CD4-positive, alpha-beta T cell treated with Interleukin-6 at 100 ng/mL for 8 hours (primary cell): ENCODE measurements at places on chromosomes 4 and X.

- no peak for DNase-seq
These were observed 12.9 kb downstream of the SH3TC1 start for GRCh38 chr4:8211737-8212581.

DNA sequence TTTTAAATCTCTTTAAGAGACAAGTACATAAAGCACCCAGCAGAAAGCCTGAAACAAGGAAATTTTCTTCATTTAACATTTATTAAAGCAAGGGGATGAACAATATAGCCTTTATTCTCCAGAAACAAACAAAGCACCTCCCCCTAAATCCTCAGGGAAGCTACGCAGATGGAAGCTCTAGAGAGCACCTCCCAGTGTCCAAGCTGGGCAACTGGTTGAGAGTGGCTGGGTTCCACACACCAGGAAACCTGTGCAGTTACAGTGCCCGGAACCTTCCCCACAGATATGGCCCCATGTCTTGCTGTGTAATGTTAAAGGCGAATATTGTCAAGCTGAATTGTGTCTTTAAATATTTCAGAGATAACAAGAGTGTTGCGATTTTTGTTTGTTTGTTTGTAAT, 8.9 kb upstream of the TRIML1 start:
- DNase-seq = no peak

DNA sequence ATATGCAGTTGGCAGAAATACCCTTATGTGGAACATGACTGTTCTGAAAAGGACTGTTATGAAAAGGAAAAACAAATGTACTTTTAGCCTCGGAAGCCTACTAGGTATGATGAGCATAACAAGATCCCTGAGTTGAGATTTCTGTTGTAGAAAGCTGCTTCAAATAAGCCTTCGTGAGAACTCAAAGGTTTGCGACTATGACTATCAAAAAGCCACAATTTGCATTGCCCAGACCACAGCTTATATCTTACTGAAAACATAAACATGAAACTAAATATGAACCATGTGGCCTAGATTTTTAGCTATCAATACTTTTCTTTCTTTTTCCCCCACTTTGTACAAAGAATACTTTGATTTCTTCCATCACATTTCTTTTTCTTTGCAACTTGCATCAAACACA, 398.2 kb upstream of the LCORL start:
- DNase-seq = no peak

DNA sequence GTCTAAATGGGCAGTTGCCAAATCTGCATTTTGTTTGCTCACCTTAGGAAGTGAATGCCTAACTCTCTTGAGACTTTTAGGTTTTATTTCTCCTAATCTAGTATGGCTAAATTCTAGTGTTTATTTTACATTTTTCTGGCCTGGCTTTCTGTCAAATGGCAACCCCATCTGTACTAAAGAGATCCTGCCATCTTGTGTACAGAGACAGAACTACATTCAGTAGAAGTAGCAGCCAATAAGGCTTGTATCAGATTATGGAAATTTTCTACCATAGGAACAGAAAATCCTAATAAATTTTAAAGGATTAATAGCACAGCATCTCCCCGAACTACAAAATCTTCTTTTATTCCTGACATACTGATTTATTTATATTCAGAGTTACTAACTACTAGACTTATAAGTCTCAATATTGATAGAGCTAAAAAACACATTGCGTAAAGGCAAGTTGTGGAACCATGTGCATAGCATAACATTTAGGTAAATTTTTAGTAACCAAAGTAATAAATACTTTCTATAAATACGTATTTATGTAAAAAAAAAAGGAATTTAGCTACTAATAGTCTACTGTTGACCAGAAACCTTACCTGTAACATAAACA, 45.5 kb downstream of the TMEM144 start:
- no peak for DNase-seq

- DNase-seq = no peak
These were observed 466.8 kb upstream of the INTU start for GRCh38 chr4:127165971-127166370.

DNA sequence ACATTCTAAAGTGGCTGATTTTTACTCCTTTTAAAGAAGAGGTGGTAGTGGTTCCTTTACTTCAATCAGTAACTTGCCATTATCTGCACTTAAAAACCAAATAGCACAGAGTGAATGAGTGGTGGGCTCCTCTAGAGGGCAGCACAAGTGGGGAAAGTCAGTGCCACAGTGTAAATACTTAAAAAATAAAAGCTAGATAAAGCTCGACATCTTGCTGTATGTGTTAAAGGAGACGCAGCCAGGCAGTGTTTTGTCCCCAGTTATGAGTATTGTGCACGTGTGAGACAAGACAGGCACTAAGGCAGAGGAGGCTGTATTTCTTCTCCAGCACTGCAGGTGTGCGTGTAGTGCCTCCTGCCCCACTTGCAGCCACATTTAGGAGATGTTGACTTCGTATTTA, 24.6 kb downstream of the NAP1L5 start:
- DNase-seq = peak; percentile 7

DNA sequence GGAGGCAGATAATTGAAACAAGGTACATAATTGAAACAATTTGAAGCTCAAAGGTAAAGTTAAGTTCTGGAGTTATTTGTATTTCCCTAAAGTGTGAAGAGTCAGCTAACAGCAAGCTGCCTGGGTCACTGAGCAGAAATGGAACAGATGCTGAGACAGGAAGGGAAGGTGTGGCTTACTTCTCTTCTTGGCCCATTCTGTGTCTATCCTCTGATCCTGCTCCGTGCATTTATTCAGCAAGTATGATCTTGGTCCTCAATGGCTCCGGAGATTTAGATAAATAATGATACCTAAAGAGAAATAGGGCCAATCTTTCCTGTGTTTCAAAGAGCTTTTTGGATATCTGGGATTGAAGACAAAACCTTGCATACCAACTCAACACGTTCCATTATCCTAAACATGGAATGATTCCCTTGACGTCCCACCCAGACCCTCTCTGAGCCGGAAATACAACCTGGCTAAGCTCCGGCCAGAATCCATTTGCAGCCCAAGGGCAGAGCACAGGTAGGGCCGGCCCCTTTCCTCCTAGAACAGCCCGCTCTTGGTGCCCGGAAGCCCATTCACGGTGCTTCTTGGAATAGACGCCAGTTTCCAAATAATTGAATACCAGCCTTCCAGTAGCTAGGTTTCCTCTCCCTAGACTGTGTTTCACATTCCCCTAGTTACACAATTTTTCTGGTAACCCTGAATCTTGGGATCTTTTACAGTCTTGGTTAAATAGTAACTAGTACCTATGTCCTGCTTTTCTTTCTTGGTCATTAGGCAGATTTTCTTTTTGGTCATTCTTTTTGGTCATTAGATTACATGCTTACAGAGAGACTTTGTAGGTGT, 211.0 kb downstream of the NWD2 start:
- no peak for DNase-seq

DNA sequence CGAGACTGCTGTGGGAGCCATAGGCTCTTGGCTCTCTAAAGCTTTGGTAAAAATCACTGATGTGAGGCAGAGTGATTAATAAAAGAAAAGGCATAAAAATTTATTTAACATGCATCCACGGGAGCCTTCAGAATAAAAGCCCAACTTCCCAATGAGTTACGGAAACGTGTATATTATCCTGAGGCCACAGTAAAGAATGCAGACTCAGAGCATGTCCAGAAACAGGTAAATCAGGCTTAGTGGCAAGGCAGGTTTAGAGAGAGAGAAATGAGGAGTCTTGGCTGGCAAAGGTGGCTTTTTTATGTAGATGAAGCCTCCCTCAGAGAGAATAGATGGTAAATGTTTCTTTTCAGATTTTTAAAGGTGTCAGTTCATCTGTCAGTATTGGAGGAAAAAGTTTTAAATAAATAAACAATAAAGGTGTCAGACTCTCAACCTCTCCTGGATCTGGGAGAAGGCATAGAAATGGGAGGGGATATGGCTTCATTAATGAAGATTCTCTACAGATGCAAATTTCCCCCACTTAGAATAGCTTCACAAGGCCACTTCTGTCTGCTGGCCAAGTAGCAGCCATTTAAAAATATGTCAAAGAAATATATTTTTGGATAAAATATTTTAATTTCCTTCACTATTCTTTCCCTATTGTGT, 24.0 kb downstream of the C4orf51 start:
- DNase-seq = no peak

GRCh38 chr4:141090473-141090872, 42.8 kb downstream of the RNF150 start:
- DNase-seq = no peak

GRCh38 chr4:144411119-144411518, 234.8 kb upstream of the HHIP start:
- no peak for DNase-seq

DNA sequence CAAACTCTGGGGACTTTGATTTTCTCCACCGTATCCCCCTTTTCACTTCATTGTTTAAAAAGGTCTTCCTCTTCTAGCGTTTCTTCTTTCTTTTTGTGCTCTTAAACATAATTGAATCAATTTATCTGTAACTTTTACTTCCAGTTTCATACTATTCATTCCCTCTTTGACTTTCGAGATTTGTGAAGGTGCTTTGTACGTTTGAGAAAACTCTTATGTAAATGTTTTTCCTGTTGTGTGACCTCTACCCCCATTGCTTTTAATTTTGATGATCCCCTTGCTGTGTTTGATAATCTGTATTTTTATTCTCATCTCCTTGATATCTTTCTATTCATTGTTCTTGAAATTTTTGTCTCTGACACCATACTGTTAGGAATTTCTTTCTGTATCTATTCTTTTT, 4.8 kb downstream of the USP38 start:
- no peak for DNase-seq

DNA sequence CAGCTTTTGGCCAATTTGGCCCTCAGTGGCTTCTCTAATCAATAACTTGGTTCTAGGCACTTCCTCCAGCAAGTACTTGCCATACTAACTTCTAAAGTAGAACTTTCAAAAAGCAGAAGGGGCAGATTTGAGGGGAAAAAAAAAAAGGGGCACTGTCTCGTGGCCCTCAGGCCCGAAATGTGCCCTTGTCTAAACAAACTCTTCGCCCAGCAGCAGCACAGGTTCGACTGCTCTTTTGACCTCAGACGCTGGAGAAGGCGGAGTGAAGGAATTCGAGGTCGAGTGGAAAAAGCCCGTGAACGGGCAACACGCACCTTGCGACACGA, 775 bp downstream of the GRPEL1 start:
- DNase-seq = no peak

DNA sequence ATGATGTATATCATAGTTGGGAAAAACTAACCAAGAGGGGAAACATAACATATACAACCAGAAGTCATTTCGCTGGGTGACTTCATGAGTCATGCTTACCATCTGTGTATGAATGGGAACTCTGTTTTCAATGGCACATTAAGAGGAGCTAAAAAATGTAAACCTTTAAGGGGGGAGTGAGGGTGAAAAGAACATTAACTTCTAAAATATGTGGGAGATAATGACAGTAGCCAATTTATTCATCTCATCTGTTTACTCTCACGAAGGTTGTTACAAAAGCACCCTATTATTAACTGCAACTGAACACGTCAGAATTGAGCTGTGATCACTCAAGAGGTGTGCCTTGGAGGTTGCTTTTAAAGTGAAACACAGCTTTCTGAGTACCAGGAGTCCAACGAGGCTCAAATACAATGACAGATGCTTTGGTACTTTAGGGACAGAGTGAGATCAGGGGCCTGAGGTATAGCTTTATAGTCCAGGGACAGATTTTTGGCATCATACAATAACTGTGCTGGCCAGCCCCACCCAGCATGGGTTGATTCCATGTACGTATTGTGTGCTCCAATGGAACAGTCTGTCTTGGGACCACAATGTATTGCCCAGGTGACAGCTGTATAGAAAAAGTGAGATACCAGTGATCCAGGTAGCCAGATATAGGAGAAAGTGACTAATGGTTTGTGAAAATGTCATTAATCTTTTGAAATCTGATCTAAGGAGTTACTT, 107.3 kb downstream of the AMMECR1 start:
- DNase-seq = no peak
